ENCODE measurements at places on chromosomes 16 and 17.

DNA sequence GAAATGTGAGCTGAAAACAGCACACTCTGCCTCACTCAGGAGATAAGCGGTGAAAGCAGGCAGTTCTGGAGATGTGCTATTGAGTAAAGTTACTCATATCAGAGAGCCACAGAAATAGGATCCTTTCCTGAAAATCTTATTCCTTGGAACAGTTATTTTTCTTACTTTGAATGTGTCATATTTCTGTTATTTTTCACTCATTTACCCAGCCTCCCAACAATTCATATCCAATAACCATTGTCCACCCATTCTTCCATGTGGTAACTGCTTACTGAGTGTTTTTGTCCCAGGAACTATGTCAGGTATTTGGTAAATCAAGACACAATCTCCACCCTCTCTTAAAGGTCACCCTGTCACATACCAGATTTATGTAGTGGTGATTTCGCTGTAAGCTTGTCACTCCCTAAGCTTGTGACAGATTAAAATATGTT is 144.9 kb downstream of the PARN start:
- no peak for DNase-seq

DNA sequence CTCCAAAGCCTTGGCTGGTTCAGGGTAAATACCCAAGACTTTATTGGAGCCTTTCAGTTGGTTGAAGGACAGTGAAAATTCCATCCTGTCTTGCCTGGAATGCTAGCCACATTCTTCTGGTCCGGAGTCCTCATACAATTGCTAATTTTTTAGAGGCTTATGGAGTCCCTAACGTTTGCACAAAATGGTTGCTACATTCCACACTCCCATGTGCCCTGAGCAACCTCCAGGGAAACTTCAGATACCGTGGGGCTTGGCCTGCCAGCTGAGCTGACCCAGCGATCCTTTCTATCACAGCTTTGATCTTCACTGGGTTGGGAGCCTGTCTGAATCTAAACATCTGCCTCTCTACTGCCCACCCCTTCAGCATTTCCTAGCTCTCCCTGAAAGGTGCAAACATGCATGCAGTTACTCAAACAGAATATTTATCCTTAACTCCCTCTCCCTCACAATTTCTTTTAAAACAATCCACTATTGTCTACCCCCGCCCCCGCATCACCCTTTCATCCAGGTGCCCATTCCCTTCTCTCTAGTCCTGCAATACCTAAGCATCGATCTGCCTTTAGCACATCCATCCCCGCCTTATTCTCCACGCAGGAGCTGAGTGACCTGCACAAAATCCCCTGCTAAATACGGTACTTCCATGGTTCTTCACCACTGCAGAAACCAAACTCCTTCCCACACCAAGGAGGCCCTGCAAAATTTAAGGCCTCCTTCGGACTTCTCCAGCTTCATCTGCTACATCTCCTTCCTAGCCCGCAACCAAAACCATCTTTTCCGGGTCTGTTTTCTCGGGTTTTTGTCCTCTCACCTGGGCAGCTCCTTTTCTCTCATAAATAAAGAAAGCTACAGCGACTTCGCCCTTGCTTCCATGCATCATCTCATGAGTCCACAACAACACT is 810 bp upstream of the GAN start:
- DNase-seq = no peak

GRCh38 chr16:89855301-89855945 is 18.0 kb upstream of the TCF25 start:
- DNase-seq = no peak

GRCh38 chr16:90040152-90041023 is 21.1 kb upstream of the DBNDD1 start:
- no peak for DNase-seq

GRCh38 chr16:1859650-1860049 is 12.3 kb downstream of the MEIOB start:
- no peak for DNase-seq

GRCh38 chr16:73289232-73289631 is 241.3 kb upstream of the ZFHX3 start:
- no peak for DNase-seq

DNA sequence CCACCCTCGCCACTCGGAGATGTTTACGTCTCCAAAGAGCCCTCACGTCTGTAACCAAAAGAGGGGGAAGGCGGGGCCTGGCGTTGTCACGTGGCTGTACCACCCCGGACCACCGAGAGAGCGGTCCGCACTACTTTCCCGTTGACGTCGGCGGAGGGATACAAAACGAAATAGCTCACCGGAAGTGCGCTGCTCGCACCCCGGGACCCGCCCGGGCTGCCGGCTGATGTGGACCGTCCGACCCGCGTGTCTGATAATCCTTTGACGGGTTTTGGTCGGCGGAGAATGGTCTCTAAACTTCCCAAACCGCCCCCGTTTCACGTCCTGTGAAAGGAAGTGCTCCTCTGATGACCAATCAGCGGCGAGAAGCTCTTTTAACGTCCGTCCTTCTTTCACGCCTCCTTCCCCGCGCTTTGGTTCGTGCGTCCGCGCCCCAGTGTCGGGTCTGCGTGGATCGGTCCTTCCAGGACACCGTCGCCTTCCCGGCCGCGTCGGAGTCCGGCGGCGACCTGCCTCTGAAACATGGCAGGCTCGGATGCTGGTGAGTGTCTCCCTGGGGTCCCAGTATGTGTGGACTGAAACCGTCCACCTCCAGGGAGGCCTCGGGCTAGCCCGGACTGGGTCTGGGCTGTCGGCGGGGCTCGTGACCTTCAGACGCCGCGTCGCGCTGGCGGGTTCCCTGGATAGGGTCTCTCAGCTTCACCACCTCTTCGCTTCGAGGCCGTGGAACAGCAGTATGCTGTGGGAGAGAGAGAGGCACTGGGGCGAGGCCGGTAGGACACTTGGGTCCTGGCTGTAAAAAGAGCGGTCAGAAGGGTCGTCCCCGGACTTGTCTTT is at the start of gene CEP95:
Gene CEP95, plus strand, starts transcription at position 402 of the 837 bp plus-strand sequence. Its CDS starts 121 bp downstream, at position 523.
- DNase-seq = peak; percentile 97

DNA sequence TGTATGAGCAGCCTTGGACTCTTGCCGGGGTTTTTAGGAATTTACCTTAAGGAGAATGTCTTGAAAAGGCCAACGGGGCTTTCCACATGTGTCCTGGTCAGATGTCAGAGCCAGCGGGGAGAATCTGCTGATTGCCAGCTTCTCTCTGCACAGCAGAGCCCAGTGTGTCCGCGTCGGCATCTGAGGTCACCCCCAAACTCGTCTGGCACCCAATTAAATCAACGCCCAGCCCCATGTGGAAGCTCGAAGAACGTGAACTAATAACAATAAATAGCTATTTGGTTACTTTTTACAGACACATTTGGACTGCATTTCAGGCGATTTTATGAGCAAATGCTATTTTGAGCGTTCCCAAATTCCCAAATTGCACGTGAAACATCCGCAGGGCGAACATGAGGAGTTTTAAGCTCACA is 303.5 kb downstream of the FOXL1 start:
- no peak for DNase-seq

GRCh38 chr17:15456496-15456895 is 10.9 kb downstream of the CDRT4 start:
- no peak for DNase-seq

DNA sequence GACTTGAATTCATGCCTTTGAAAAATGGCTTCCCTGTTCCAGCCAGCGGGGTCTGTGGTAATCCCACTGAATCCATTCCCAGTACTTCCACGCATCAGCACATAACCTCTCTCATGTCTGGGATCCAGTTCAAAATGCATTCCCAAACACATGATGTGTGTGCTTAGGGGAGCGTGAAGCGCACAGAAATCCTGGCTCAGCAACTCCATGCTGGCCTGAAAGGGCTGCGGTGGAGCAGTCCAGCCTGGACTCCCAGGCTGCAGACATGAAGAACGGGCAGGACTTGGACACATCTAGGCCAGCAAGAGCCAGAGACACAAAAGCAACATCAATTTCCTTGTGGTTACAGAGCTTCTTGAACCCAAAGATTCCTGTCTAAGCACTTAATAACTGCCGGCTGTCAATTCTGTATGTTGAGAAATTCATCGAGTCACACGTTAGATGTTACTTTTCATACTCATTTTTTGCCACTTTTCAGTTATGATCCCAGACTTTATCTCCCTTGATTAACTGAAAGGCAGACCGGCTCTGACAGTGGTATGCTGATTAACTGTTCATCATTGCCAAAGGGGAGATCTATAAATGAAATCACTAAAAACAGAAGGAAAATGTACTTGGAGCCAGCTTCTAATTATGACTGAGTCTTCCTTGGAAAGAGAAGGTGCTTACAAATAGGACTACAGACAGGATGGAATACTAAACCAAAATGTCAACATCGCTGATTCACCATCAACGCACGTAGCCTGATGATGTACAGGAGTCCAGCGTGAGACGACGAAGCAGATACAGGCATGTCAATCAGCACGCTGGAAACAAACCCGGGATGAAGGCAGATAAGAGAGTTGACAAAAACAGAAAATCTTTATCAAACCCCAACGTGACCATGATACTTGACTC is 23.0 kb downstream of the NSMCE1 start:
- peak; percentile 15 for DNase-seq

- no peak for DNase-seq
Observed at GRCh38 chr16:11128211-11129141, 127.5 kb downstream of the SOCS1 start.

DNA sequence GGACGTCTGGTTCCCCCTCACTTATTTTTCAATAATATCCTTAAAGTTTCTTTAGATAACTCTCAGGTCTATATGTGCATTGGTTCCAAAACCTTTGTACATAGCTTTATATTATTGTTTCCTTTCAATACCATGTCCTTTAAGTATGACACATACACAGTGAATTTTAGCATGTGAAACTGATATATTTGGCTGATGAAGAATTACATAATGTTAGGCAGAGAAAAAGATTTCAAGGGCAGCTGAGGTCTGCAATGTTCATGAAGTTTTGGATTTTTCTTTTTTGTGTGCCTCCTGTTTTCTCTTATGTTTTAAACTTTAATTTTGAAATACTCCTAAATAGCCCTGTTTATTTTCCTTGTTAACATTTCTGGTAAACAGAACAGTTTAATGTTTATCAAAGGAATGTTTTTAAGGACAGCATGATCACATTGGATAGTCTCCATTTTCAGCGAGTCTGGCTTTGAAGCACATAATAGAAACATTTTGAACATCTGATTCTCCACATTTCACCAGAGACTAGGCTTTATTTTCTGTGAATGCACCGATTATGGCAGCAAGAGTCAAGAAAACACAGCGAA is 32.9 kb upstream of the FBXO47 start:
- no peak for DNase-seq
